A172 (cell line): ENCODE measurements at places on chromosomes 16 and 17. TPM values are rescaled to one million over a fixed set of nuclear protein-coding genes. Genes with fewer than 3 reads are reported as not detected.

GRCh38 chr17:7982173-7982572 is 20.2 kb upstream of the GUCY2D start:
- peak; percentile 72 for DNase-seq

DNA sequence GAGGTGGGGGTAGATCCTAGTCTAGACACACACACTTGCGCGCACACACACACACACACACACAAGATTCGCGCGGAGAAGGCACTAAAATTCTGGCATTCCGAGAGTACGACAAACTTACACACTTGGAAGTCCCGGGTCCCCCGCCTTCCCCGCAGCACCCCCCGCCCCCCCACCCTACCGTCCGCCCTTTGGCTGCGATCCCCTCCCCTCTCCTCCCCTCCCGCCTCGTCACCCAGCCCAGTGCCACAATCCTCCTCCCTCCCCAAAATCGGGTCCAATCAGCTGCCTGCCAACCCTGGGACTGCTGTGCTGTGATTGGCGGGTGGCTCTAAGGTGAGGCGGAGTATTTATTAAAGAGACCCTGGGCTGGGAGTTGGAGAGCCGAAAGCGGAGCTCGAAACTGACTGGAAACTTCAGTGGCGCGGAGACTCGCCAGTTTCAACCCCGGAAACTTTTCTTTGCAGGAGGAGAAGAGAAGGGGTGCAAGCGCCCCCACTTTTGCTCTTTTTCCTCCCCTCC is at the start of gene SOX9:
SOX9 (plus strand) TSS at position 379 of the 522 bp plus-strand sequence. CDS start 372 bp downstream, outside the sequence.
- peak; percentile 95 for DNase-seq

GRCh38 chr17:52170963-52171572 is 12.6 kb upstream of the CA10 start:
- no peak for DNase-seq

GRCh38 chr17:20284570-20285295 is 182.6 kb downstream of the LGALS9B start:
- DNase-seq: no peak

- DNase-seq: no peak
Measured at GRCh38 chr16:55088098-55088497, 157.4 kb downstream of the IRX5 start.

DNA sequence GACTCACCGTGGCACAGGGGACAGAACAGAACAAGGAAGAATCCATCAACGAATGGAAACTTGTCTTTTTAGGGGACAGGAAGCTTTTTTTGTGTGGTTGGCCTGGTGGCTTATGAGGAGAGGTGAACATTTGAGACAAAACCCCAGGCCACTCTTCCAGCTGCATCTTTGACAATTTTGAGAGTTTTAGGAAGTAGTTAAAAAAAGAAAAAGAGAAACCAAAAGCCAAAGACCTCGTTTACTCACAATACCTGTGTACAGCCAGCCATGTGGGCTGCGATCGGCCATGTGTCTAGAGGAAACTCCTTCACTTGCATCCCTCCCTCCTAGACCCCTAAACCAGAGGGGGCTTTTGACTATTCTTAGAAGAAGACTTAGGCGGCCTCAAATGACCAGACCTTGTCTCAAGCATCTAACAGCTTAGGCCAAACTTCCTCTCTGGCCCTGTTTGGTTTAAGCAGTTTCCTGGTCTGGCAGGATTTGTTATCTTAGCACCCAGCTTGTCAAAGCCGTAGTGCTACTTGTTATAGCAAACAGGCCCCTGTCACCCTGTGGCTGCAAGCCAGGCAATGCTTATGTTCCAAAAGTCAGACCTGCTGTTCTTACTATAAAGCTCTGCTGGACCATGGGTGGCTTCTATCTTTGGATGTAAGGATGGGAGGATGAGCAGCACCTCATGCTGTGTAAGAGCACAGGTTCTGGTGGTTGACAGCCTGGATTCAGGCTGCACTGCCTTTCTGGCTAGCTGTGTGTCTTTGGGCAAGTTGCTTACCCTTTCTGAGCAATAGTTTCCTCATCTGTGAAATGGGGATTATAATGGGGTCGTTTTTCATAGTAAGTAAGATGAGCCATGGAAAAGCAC is 17.7 kb downstream of the KSR1 start:
- no peak for DNase-seq

- peak; percentile 44 for DNase-seq
Measured at GRCh38 chr17:52106638-52107261, 51.8 kb downstream of the CA10 start.

DNA sequence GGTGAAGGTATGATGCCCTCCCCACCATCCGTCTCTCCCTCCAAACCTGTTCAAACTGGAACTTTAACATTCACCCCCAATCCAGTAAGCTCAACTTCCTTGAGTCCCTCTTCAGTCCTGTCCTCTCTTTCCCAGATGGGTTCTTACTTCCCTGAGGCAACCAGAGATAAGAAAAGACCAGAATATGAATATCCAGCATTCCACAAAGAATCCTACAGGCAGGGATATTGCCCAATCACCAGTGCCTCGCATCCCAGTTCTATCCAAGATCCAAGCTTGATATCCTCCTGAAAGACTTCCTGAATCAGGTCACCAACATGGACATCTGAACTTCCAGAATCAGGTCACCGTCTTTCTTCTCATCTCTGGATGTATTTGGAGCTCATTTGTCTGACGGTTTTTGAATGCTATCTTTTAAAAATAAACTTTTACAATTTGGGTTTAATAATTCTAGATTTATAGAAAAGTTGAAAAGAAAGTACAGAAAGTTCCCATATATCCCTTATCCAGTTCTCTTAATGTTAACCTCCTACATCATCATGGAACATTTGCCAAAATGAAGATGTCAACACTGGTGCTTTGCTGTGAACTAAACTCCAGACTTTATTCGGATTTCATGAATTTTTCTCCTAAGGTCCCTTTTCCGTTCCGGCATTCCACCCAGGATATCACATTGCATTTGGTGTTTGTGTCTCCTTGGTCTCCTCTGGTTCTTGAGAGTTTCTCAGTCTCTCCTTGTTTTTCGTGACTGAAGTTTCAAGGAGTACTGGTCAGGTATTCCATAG is 13.7 kb upstream of the COL1A1 start:
- no peak for DNase-seq

DNA sequence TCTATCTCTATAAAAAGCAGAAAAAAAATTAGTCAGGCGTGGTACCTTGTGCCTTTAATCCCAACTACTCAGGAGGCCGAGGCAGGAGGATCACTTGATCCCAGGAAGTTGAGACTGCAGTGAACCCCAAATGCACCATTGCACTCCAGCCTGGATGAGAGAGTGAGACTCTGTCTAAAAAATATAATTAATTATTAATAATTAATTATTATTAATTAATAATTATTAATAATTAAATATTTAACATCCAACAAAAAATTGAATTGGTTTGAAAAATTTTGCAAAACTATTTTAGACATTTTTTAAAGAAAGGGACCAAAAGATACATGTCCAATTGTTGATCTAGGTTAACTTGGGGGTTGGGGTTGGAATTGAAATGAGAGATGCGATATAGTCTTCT is 51.0 kb downstream of the MYH3 start:
- no peak for DNase-seq

GRCh38 chr17:69058165-69058564 is 2.6 kb downstream of the ABCA9 start:
- no peak for DNase-seq

DNA sequence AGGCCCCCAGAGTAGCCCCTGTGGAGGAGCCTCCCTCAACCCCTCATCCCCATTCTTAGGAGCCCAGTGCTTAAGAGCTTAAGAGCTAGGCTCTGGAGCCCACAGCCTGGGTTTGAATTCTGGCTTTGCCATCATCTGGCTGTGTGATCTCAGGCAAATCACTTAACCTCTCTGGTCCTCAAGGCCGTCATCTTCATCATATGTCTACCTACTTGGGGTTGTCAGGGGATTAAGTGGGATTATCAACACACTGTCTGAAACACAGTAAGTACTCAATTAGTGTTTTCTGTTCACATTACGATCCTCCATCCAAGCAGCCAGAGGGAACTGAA is 4.8 kb downstream of the SREBF1 start:
- DNase-seq: no peak

GRCh38 chr17:6019959-6020358 is 50.2 kb upstream of the WSCD1 start:
- no peak for DNase-seq

GRCh38 chr17:3221850-3222249 is 14.4 kb downstream of the OR1A1 start:
- no peak for DNase-seq

- DNase-seq: no peak
Measured at GRCh38 chr16:10376229-10376628, 9.6 kb upstream of the ATF7IP2 start.

DNA sequence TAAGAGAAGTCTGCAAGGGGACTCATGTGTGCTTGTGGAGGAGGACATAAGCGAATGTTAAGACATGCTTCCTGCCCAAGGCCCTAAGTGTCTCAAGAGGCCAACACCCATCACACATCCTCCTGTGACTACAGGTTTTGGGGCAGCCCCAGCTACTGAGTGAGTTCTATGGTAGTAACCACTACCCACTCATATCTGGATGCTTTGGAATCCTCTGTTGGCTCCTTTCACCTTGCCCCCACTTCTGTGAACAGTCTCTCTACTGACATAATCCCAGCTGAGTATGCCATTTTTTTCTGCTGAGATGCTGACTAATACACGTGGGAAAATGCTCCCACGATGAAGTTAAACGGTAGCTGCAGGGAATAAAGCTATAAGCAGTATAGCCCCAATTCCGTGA is 153.5 kb downstream of the VPS53 start:
- peak; percentile 57 for DNase-seq

DNA sequence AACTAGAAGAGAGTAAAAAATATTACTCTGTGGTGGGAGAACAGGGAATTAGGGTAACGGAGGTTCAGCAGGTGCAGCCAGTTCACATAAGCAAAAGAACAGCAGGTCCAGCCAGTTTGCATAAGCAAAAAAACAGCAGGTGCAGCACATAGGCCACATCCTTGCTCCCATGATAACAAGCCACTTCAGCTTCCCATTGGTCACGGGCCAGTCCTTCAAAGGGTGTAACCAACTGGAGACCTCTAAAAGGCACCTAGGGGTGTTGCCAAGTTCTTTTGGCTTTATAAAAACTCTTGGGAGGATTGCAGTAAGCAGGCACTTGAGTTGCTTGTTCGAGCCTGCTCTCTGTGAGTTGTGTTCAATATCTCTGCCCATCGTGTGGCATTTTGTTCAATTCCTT is 488.1 kb downstream of the XYLT1 start:
- DNase-seq: no peak

- no peak for DNase-seq
Measured at GRCh38 chr16:47873434-47873833, 282.4 kb downstream of the ABCC12 start.

DNA sequence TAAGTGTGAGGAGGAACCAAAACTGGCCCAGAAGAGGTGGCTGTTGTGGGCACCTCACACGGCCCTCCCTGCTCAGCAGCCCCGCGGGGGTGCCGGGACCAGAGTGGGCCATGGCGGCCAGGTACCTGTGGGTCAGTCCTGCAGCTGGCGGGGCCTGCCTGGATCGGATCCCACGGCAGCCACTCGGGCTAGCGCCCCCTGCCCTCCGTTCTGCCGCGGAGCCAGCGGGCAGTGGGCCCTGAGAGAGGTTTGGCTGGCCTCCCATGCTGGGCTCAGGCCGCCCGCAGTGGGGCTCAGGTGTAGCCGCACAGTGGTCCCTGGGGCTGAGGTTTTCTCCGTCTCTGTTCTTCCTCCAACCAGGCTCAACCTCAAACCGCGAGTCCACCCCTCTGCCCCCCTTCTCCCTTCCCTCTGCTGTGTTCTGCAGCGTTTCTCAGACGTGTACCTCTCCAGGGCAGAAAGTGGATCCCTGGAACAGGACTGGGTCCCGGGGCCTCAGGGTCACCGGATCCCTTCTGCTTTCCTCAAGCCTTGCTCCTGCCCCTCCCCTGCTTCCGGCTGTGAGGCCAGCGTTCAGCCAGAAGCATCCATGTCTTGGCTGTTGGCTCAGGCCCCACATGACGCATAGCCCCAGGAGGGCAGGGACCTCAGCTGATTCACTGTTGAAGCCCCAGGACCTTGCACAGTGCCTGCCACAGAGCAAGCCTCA is 28.6 kb upstream of the ITGA3 start:
- DNase-seq: peak; percentile 99

- no peak for DNase-seq
Measured at GRCh38 chr17:2683912-2684311, 27.7 kb downstream of the CLUH start.

GRCh38 chr17:4719684-4720221 is 9.3 kb downstream of the ARRB2 start:
- no peak for DNase-seq

- no peak for DNase-seq
Measured at GRCh38 chr17:6574687-6575595, 18.6 kb upstream of the PITPNM3 start.

DNA sequence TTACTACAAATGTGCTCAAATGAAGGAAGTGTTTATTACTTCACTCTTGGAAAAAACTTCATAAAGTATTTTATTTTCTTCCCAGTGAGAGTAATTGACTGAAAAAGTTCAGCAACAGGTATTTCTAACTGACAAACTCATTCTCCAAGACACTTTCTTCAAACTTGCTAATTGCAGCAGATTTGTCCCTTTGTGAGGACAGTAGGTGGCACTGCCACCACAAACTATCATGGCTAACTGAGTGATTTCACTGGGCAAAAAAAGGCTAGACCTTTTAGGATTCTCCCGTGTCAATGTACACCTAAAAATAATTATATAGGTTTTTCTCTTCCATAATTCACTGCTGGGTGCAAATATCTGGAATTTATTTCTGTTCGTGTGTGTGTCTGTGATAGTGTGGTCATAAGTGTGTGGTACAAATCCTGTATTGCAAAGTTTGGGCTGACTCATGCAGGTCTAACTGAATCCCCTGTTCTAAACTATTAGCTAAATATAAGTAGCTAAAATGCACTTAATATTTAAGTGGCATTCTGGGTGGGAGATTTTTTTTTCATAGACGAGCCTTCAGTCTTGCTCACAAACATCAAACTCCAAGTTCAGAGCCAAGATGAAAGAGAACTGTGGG is 3.9 kb downstream of the HS3ST3A1 start:
- peak; percentile 73 for DNase-seq

DNA sequence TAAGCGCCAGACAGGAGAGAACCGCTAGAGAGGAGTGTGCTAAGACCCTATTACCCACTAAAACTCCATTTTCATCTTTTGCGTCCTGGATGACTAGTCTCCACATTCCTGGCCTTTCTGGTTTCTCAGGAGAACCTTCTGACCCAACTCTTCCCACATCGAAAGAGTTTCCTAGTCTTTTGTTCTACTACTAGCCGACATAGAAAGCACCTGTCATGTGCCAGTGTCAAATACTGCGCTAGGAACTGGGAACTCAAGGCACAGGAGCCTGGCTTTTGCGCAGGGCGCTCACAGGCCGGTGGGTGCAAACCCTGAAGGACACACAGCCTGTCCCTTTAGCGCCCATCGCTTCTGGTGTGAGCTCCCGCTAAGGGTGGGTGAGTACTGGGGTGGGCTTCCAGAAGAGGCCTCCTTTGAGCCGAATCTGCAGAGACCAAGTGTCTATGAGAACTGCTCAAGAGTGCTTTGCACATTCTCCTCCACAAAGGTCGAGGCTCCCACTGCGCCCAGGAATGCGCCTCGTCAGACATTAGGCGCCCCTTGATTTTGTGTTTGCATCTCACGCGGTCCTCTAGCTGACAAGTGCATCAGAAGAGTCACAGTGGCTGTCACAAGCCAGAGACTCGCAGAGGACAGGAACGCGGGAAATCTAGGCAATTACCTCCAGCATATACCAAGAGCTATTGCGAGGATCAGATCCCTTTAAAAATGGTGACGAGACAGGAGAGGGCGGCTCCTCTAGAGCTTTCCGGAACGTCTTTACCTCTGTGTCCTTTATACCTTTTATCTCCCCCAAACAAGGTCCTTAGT is 2.0 kb upstream of the PSMB3 start:
- DNase-seq: no peak

CACNA1H gene
- 2.0 and 3.4 TPM in 2 replicates for total RNA-seq

GPR139 gene
- total RNA-seq: not detected in 2 replicates

SSTR5 gene
- not detected in 2 replicates for total RNA-seq

RND2 gene
- total RNA-seq: 0.05 TPM in 1 of 2 replicates, not detected in the other

MMP25 gene
- total RNA-seq: 0.53 and 1.6 TPM in 2 replicates

NFE2L1 gene
- total RNA-seq: 73.6 and 140 TPM in 2 replicates

KRTAP4-4 gene
- not detected in 2 replicates for total RNA-seq
